Hepatocyte (in vitro differentiated cells): ENCODE measurements at places on chromosomes 7 and 10.
A peak's percentile ranks its signal among the peaks of the same experiment; 100 is the strongest.

DNA sequence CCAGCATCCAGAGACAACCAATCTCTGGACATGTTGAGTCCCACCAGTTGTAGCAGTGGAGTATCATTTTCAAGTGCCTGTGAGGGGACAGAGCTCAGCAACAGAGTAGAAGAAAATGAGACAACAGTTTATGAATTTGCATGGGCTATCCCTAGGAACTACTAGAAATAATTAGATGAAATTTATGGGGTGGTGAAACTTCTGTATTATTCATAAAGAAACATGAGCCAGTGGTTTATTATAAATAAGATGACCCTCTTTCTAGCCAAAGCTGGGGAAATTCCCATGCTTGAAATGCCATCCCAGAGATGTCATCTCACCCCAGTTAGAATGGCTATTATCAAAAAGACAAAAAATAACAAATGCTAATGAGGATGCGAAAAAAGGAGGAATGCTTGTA lies 55.1 kb upstream of the ITGB8 start:
- DNase-seq, result no peak

GRCh38 chr7:154817224-154817896 lies 185.6 kb downstream of the PAXIP1 start:
- no peak for DNase-seq

DNA sequence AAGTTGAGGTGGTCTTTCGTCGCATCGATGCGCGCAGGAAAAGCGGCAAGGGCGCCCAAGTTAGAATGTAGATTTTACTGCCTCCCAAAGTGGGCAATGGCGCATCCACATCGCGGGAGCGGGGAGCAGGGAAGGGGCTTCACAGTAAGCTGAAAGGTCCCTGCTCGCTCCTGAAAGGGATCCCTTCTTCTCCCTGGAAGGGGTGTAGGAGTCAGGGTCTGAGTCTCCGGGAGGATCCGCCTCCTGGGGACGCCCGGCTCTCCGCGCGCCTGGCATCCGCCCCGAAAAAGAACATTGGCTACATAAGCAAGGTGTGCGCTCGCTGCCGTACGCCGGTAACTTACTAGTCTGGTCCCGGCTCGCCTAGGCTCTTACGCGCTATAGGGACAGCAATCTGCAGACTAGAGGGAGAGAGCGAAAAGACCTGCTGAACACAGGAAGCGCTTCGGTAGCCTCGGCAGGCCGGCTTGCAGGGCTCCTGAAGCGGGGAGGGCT lies 804 bp downstream of the UNC5B start:
- peak; percentile 85 for DNase-seq

DNA sequence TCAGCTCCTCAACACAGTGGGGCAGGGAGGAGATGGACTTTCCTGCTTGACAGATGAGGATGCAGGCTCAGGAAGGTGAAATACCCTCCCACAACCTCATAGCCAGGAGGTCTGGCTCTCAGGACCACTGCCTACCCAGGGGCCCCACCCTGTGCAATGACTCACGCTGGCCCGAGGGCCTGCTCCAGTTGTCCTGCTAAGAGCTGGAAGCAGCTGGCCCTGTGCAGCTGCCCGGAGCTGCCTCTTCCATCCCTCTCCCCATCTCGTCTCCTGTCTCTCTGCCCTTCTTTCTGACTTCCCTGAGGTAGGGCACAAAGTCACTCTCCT lies 123.9 kb downstream of the ZMIZ1 start:
- DNase-seq, result no peak

GRCh38 chr7:112065758-112066157 lies 140.4 kb downstream of the DOCK4 start:
- DNase-seq, result no peak

- DNase-seq, result peak; percentile 95
Observed at GRCh38 chr7:537911-538634, 18.4 kb upstream of the PDGFA start.

GRCh38 chr10:26486990-26487850 lies 49.1 kb downstream of the APBB1IP start:
- DNase-seq, result peak; percentile 74

DNA sequence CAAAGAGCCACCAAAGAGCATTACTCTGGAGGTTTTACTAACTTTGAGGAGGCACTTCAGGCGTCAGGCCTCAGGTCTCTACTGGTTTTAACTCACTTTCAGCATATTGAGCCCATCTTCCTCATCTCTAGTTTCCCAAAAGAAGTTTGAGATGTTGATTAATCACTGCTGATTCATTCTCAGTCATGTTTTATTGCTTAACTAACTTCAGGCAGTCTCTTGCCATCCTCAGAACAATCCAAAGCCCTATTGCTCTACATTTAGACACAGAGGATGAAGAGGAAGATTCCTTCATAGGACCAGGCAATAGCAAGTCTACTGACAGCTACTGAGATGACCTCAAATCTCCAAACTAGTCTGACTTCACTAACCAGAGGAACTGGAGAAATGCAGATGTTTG lies 39.1 kb upstream of the BET1 start:
- DNase-seq, result no peak

GRCh38 chr7:1559626-1560590 lies 3.9 kb upstream of the TMEM184A start:
- no peak for DNase-seq

DNA sequence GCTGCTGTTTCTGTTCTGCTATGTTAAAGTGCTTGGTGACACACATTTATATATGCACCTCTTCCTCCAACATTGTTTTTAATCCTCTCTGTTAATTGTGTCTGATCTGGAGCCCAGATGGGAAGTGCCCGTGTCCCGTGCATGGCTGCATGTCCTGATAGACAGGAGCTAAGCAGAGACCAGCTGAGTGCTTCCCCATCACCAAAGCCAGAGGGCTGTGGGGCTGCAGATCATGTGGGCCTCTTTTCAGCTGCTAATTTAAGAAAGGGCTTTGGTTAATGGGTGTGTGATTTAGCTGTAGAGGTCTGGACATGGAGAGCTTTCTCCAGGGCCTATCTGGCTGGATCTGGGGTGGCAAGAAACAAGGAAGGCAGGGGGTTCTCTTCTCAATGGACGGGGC lies 96.5 kb upstream of the NPS start:
- DNase-seq, result no peak

- DNase-seq, result no peak
Observed at GRCh38 chr10:29508554-29509244, 126.1 kb downstream of the SVIL start.

DNA sequence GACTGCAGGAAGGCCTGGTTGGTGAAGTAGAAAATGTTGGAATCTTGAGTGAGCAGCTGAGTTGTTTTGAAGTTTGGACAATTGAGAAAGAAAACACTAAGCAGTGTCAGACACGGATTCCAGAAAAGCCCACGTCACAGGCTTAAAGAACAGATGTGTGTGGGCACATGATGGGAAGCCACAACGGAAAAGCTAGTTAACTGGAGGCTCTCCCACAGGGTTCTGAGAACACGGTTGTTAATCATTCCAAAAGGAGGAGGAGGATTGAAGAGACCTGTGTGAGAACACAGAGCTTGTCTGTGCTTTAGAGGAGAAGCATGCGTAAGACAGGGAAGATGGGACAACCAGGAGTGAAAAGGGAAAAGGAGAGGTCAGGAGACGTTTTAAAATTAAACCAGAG lies 42.6 kb downstream of the SHH start:
- DNase-seq, result peak; percentile 69

DNA sequence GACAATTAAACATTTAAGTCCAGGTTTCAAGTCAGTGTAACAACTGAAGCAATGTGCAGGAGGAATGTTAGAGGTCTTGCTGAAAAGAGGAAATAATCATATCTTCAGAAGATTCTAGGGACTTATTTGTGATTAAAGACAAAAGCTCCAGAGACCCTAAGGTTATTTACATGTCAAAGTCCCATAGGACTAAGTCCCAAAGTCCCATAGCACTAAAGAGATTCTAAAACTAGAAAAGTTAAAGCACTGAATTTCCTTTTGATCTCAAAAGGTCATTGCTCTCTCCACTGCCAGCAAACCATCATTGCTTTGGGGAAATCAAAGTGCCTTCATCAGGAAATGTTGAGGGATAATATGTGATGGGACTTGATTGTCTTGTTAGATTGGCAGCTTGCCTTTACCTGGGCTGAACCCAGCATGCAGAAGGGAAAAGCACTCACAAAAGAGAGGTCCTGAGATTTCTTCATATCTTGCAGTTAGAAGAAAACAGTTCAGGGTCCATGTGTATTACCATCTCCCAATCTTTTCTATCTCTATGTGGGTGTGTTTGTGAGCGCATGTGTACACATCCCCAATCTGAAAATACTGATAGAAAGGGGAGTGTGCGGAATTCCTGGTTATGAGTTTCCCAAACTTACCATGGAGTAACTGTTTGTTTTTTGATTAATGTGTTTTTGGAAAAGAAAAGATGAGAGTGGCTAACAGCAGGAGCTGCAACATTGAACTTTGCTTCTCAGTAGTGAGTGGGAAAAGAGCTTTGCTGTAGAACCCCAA lies 21.8 kb downstream of the NUDT13 start:
- DNase-seq, result no peak

DNA sequence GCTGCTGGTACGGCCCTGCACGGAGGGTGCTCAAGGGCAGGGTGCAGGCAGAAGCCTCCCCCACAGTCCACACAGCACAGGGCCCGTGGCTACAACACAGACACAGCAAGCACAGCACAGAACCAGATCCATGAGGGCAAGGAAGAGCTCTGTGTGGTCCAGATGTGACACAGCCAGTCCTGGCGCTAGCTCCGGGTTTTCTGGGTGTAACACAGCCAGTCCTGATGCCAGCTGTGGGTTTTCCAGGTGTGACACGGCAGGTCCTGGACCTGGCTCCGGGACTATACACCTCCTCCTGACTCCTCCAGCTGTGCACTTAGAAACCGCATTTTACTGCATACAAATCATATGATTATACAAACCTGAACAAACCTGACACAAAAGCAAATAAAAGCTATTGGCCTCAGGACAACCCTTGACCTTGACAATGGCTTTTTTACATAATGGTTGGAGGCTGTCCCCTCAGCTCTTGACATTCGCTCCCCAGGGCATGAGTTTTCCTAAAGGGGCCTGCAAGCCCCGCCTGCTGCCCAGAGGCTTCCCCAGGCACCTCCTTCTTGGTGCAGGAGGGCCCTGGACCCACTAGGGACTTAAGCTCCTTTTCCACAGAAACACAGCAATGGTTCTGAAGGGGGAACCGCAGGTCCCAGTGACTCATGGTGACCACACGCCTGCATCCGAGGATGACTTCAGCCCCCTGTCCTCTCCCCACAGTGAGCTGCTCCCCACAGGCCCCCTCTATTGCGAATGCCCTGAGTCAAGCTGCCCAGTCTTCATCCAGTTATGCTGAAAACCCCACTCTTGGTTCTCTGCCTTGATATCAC lies 209.6 kb downstream of the PTPRN2 start:
- DNase-seq, result peak; percentile 33

DNA sequence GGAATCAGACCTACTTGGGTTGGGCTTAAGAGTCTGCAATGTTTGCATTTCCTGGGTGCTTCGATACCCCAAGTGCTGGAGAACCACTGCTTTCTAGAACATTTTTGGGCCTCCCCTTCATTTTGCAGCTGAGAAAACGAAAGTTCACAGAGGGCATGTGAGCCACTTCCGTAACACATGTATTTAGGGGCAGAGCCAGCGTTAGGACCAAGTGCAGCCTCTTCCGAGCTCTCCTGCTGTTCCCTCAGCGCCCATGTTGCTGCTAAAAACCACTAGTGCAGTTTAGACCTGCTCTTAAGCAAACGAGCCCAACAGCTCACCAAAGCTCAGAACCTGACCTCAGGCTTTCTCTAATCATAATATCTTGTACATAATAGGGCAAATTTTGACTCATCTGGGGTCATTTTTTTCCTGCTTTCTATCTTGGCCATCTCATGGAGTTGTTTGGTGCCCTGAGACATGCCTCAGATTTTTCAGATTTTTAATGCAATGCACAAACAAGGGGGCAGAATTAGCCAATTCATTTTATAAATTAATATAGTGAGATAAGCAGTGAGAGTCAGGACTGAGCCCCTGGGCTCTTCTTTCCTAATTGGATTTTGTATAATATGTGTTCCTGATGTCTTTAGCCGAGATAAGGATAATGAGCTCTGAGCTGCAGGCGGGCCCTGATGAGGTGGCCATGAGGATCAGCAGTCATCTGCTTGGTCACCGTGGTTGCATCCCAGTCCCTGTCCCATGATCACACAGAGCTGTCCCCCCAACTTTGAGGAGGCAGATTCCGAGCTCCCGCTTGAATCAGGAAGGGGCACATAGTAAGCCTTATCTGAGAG lies 12.9 kb downstream of the BAG3 start:
- DNase-seq, result no peak

GRCh38 chr10:107577221-107577620 lies 412.7 kb upstream of the SORCS1 start:
- no peak for DNase-seq

DNA sequence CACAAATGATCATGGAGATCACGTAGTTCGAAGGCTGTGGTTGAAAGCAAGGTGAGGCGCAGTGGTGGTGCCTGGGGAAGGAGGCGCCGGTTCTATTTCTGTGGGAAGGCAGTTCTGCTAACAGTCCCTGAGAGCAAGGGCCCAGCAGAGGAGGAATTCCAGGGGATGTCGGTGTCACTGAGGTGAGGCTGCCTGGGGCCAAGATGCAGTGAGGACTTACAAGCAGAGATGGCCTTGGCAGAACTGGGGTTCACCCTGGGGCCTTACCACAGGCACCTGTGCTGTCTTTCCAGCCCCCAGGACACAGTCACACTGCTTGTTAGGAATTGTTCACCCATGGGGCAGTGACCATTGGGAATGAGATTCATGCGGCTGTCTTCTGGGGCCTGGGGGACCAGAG lies 26.7 kb downstream of the GBX1 start:
- no peak for DNase-seq

DNA sequence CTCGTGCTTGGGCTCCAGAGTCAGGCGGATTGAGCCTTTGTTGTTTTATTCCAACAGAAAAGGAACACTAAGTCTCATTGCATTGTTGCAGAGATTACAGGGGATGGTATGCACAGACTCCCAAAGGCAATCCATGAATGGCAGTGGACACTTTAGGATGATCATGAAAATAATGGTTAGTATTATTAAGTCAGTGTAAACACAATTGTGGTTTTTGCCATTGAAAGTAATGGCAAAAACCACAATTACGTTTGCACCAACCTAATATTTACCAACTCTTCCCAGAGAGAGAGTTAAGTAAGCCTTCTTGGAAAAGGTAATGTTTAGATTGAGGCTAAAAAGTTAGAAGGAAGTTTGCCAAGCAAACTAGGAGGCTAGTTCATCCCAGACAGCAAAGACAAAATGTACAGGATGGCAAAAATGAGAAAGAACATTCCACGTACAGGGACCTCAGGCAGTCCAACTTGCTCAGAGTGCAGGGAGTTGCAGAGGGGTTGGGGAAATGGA lies 72.9 kb upstream of the AMPH start:
- no peak for DNase-seq
